ENCODE measurements at places on chromosomes 2 and 18.

DNA sequence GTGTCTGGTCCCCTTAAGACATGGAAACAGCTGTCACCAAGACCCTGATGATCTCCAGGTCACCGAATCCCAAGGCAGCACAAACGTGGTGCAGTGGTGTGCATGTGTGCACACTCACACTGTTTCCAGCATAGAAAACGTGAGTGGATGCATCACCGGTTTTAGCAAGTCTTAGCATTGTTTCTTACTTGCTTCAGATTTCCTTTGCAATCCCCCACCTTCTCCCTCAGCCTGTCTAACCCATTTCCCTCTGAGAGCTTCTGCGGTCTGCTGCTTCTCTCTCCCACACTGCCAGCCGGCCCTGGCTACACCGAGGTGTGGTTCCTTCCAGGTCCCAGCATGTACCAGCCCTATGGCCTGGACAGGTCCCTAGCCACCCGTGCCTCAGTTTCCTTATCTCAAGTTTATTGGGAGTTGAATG lies 343.4 kb upstream of the HS6ST1 start:
- no peak for DNase-seq

- no peak for DNase-seq
Measured at GRCh38 chr2:140648393-140648792, 1482.4 kb downstream of the LRP1B start.

DNA sequence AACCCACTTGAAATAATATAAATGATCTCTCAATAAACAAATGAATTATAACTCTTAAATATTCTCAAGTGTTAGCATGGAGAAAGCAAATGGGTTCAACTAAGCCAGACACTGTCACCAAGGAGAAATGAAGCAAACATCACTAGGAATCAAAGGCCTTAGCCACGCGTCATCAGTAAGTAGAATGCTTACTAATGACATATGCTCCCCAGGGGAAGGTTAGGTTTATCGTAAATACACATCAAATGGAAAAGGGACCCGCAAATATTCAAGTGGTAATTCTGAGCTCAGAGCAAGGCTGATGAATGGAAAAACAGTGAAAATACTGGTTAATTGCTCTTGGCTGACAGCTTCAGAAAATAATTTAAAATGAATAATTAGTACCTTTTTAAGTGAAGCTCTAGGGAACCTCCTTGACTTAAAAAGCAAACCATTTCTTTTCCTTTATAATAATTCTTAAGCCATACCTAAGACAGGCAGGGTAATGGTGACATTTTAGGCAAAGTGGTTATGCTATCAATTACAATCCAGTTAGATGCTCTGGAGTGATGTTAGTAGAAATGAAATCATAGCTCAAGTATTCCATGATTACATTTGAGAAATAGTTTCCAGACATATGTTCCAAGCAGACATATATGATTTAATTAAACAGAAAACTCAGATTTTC lies 101.5 kb downstream of the ALPK2 start:
- DNase-seq: peak; percentile 27

DNA sequence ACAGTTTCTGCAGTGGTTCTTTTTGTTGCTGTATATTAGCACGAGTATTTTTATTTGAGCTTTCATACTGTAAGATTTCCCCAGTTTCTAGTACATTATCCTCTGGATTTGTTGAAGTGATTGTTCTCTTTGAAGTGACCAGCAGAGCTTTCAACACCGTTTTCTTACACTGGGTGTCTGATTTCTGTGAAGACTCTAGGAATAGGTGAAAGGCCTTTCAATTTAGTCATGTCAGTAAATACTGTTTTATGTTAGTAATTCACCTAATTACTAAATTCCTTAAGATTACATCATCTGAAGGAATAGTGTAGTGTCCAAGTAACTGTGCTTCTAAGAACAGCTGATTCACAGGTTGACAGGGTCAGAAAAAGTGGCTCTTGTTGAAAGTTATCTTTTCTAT lies 2.3 kb downstream of the PPM1B start:
- DNase-seq: no peak

- no peak for DNase-seq
Measured at GRCh38 chr2:64485961-64486360, 32.0 kb downstream of the LGALSL start.

- no peak for DNase-seq
Measured at GRCh38 chr18:6811816-6812215, 82.3 kb downstream of the ARHGAP28 start.

DNA sequence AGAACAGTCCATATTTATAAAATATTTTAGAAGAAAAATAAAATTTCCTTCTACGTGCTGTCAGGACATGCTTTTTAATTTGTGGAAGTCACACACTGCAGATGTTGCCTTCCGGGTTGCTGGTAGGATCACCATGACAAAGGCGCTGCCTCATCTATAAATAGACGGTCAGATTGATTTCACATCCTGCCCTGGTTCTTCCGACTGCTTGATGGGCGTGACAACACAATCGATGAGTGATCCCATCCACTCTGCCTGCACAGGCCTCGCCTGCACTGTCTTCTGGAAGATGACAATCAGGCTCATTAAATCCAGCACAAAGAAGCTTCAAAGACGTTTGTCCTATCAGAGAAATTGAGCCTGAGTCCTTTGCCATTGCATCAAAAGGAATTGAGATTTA lies 318.9 kb upstream of the TRIB2 start:
- no peak for DNase-seq

DNA sequence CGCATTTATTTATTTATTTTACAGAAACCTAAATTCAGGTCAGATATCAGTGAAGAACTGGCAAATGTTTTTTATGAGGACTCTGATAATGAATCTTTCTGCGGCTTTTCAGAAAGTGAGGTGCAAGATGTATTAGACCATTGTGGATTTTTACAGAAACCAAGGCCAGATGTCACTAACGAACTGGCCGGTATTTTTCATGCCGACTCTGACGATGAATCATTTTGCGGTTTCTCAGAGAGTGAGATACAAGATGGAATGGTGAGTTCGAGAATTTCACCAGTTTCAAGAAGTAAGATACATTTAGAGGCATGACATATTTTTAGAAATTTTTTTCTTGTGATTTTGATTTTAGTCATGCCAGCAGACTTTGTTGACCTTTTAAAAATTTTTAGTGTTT lies 4.6 kb downstream of the CDCA7 start:
- DNase-seq: no peak

- no peak for DNase-seq
Measured at GRCh38 chr18:12819841-12820240, 64.2 kb downstream of the PTPN2 start.
